ENCODE measurements at places on chromosomes 4 and X.

DNA sequence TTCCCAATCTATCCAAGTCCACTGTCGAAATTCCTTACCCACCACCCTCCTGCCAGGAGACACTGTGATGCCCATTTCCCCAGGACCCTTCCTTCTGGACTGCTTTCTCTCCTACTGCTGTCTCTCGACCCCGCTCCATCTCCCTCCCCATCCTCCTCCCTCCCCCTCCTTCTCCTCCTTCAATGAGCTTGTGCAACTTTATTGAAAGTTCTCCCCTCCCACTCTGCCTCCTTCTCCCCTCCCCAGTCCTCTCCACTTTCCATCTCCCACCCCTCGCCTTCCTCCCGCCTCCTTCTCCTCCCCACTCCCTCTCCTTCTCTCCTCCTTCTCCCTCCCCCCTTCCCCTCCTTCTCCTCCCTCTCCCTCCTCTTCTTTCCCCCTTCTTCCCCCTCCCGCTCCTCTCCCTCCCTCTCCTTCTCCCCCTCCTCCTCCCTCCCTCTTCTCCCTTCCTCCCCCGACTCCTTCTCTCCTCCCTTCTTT, 116.6 kb upstream of the FAT1 start:
- DNase-seq = no peak

DNA sequence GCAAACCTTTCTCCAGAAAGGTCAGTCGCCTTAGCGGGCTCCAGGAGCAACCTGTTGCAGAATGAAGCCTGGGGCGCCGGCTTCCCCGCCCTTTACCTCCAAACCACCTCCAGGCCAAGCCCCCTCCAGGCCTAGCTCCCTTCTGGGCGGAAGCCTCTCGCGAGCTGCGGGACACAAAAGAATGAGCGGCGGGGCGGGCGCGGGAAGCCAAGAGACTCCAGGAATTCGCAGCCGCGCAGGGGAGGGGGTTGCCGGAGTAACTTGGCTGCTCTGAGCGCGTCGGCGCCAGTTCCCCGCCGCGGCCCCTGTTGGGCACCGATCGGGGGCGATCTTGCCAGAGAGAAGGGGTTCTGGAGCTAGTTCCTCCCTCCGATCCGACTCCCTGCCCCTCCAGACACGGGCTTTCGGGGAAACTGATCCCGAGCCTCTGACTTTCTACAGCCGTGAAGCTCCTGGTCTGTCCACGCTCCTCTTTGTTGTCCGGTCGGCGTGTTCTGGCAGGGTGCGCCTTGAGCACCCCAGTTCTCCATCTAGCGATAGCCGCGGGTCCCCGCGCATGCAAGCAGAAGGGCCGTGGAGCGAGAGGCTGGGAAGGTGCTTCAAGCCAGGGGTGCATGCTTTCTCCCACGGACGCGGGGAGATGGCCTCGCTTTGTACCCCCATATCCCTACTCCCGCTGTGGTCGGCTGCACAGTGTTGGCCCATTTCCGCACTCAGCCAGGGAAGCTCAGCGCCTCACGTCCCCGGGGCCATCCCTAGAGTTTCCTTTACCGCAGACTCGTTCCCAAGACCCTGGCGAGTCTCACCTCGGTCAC, 1.2 kb downstream of the PROM1 start:
- DNase-seq = no peak

- no peak for DNase-seq
These were observed 30.8 kb downstream of the ZNF827 start for GRCh38 chr4:145907812-145908211.

DNA sequence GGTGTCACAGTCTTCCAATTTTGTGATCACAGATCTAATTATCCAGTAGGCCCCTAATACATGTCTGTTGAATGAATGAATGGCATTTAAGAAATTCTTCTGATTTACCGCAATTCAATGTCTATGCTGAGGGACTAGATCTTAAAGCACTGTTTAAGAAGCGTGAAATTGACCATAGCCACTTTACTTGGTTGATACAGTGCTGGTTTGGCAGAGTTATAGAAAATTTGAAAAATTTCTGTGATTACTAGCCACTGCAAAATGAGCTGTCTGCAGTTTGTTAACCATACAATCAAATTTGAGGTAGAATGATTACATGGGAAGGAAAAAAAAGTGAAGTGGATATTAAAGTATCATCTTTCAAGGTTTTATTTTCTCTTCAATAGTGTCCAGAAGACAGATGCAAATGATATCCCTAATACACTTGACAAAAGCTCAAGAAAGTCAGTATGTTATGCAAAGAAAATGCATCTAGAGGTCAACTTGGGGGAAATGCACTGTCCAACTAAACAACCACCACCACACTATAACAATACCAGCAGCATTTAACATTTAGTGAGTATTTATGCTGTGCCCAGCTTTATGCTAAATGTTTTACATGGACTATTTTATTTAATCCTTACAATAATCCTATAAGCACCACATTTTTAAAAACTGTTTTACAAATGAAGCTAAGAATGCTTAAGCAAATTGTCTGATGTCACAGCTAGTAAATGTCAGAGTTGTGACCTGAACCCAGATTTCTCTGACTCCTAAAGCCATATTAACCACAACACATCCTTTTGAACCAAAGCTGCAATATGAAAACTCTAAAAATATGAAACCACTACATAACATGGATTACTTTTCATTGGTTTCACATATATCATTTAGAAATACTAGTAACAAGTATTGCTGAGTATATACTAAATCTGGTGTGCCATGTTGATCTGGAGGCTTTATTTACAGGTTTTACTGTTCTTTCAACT, 217.9 kb upstream of the MAB21L2 start:
- no peak for DNase-seq

GRCh38 chr4:498328-498904, 540 bp downstream of the ZNF721 start:
- no peak for DNase-seq

DNA sequence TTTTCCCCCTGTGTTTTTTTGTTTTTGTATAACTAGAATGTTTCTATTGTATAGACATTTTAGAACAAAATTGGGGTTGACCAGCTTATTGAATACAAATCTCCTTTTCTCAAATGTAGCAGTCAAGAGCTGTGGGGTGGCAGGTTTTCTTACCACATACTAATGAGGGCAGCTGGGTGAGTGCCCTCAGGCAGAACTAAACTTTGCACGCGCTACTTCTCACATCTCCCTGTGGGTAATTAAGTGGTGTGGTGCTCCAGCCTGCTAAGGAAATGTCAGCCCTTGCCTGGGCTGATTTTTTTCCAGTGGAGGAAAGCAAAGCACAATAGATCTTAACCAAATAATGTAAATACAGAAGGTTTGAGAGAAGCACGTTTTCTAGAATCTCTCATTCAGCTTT, 717.6 kb upstream of the TENM3 start:
- DNase-seq = no peak

DNA sequence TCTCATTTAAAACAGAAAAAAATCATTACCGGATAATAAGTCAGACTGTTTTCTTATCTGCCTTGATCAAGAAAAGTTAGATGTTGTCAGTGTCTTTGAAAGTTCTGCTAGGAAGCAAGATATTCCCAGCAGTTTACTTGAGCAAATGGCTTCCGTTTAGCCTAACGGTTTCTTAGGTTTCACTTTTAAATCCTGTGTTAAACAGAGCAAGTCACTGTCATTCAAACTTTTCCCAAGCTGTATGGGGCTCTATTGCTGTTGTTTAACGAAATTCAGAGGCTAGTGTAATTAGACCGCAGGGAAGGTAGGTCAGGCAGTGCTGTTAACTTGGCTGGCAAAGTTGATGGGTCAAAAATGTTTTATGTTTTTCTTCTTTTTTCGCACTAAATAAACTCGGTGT, 80.3 kb upstream of the NEIL3 start:
- no peak for DNase-seq

DNA sequence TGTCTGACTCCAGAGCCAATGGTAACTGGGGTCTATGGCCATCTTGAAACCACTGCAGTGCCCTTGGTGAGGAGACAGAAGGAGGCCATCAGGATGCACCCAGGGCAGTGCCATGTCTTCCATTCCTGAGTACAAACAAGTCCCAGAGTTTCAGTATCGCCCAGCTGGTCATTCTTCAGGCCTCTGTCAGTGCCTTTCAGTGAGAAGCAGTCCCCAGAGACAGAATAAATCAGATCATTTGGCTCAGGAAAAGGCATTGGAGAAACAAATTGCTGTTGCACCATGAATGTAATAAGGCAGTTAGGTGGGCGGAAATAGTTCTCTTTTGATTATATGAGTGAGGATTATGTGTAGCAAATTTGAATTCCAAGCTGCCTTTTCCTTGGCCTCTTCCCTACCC, 21.3 kb downstream of the ADGRG4 start:
- DNase-seq = no peak

- DNase-seq = no peak
These were observed 607.9 kb downstream of the GLUD2 start for GRCh38 chrX:121655276-121655675.

DNA sequence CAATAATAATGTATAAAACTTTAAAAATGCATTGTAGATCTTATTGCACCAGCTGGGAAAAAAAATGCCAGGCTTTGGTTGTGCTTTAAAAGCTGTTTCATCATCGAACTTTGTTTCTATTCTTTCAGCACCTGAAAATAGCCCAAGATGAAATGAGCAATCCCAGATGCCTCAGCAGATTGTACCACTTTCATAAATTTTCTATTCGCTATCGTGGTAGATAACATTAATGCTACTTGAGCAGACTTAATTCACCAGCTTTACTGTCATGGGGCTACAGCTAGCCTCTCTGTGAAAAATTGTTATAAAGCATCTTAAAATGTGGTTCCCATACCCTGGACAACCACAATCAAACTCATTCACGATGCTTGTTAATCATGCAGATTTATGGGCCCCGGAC, 599.6 kb upstream of the HS3ST1 start:
- DNase-seq = no peak

- no peak for DNase-seq
These were observed 332.5 kb upstream of the ZFP42 start for GRCh38 chr4:187663076-187663475.

DNA sequence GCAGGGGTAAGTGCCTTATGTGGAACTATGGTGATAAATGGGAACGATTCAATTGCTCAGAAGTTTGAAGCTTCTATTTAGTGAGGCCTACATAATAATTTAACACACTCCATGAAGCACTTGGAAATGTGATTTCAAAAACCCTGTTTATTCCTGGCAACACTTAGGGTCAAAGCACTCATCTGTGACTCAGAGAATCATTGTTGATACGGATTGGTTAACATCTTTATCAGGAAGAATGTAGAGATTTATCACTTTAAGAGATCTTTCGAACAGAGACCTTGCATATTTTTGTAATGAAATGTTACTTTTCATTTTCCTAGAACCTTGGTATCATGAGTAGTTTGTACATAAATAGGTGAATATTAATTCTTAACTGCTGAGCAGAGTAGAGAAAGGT, 269.1 kb upstream of the SLIT2 start:
- no peak for DNase-seq

DNA sequence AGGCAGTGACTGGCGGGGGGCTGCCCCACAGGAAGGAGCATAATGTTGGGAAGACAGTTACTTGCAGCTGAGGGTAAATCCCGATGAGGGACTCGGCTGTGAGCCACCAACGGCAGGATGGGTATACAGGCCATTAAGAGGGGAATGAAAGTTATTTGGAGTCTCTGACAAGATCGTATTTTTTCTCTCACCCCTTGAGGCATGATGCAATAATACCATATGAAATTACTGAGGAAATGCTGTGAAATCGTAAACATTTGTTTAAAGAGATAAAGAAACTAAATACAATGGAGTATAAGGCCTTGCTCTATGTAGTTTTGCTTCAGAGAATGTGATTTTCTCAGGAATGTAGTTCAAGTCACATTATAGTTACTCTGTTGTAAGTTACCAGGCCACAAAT, 12.7 kb downstream of the IL1RAPL1 start:
- no peak for DNase-seq

- no peak for DNase-seq
These were observed 1239.1 kb upstream of the TENM3 start for GRCh38 chr4:181004056-181004455.

DNA sequence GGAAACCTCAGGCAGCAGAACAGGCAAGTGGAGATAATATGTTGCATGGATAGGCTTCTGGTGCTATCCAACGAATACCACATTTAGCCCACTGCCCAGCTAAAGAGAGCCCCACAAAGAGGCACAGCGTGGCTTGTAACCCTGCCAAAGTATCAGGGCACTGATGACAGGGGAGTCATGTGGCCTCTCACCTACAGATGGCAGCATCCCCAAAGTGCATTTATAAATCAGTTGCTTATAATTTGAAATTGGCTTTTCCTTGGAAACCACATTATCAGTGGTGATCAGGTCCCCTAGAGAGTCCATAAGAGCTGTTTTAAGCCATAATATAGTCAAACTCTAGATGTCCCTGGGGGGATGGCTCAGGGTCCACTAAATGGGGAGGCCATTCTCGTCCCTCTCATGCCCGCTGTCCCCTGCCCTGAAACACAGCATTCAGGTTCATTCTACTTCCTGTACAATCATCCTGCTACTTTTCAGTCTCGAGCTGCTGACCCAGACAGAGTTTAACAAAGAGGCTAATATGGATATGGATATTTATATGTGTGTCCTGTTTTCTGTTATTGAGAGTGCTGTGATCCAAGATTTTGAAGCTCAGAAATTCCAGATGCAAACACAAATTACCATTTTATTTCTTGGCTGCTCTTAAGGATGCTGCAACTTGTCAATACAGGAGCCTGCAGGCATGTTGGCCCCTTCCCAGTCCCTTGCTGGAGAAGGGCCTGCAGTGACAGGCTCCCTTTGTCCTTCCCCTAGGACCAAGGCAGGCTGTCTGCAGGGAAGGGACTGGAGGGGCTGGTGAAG, 28.5 kb downstream of the SRPX start:
- no peak for DNase-seq

GRCh38 chr4:139834226-139834662, 168.6 kb downstream of the MGST2 start:
- no peak for DNase-seq

- DNase-seq = no peak
These were observed 25.1 kb downstream of the PRSS12 start for GRCh38 chr4:118327554-118328241.

DNA sequence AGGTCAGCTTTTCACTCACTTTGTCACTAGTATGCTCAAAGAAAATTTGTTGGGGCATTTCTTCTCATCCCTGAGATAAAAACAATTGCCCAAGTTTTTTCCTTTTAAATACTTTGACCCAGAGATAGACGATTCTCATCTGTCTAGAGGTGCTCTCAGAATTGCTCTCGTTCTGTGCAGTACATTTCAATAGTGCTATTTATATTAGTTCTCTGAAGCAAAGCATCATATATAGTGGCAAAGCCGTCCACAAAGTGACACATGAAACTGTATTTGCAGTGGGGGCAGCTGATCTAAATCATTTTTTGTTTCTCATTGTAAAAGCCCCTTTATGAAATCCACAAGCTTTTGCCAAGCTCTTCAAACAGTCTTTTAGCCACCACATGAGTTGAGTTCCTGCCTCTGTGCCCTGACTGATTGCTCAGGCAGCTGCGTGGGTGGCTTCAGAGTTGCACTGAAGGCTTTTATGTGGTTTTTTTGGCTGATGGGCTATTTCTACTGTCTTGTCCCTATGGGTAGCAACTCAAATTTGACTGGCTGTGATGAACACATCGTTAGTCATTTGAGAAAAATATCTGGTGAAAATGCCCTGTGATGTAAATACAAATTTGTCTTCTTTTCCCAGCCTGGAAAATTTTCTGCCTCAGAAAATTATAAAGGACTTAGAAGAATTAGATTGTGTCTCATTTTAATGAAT, 119.1 kb upstream of the OTUD4 start:
- DNase-seq = peak; percentile 63
